ENCODE measurements at places on chromosomes 2 and 18.

- DNase-seq = peak; percentile 83
Observed at GRCh38 chr2:164840930-164841718, 499 bp downstream of the COBLL1 start.

DNA sequence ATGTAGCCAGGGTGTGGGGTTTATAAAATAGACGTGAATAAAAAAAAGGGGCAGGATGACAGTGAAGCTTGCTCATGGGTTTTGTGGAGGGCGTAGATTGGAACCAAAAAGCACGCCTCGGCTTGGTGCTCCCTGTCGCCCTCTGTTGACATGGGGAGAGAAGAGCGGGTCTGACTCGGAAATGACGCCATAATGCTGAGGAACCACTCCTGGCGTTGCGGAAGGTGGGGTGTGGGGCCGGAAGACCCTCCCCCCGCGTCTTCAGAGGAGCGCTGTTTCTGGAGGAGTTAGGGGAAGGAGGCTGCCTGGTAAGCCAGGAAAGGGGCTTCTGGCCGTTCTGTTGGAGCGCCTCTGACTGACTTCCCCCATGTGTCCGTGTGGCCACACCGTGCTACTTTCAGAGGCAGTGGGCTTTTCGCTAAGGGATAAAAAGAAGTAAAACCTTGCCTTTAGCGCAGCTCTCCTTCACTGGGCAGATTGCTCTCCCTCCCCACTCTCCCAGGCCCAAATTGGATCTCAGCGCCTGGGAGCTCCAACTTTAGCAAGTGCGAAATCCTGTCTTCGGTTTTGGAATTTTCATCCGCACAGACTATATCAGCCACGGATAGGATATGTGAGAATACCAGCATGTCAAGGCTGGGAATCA, 42.8 kb downstream of the PLEKHA3 start:
- peak; percentile 83 for DNase-seq

GRCh38 chr18:51568151-51568550, 370.7 kb upstream of the MEX3C start:
- no peak for DNase-seq

DNA sequence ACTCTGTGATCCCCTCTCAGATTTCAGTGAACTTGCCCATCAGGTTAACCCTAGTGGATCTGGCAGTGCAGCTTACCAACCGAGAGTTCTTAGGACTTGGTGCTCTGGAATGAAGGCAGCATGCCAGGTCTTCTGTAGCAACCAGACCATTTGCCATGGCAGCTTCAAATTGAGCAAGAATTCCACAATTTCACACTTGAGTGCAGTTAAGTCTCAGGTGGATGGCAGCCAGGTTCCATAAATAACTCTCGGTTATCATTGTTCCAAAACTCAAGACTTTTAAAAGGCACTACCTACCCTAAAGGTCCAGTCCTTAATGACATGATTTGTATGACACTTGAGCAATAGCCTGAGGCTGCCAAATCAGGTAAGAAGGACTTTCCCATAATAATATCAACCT, 48.1 kb downstream of the GALNT3 start:
- DNase-seq = no peak

- no peak for DNase-seq
Observed at GRCh38 chr18:23614891-23615290, 28.6 kb upstream of the NPC1 start.

DNA sequence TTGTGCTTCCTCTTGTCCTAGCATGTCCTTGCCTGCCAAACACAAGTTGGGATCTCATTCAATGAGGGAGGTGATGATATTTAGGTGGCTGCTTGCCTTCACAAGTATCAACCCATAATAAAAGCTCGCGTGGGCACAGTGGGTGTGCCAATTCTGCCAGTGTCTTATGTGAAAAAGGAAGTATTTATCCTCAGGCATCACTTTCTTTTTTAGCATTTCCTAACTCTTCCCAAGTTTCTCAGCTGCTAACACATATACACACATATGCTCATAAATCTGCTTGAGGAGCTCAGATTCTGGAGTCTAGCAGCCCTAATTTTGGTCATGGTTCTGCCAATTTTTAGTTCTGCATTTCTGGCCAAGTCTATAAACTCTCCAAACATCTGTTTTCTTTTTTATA, 319.5 kb upstream of the HNMT start:
- DNase-seq = no peak

DNA sequence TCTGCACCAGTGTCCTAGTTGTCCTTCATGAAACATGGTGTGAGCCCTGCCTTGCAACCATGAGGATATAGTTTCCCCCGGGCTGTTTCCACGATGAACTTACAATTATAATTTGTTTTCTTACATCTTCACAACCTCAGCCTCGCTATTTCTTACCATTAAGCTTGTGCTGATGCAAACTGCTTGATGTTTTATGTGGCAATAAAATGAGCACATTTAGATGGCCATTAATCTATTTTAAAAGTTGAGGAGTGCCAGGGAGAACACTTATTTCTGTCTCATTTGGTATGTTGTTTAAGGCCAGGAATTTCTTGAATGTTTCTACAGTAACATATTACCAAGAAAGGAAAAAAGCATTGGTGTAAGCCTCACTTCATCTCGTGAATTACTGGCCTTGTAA, 214.5 kb upstream of the SLC8A1 start:
- no peak for DNase-seq

GRCh38 chr18:1995041-1995612, 576.2 kb downstream of the METTL4 start:
- no peak for DNase-seq

DNA sequence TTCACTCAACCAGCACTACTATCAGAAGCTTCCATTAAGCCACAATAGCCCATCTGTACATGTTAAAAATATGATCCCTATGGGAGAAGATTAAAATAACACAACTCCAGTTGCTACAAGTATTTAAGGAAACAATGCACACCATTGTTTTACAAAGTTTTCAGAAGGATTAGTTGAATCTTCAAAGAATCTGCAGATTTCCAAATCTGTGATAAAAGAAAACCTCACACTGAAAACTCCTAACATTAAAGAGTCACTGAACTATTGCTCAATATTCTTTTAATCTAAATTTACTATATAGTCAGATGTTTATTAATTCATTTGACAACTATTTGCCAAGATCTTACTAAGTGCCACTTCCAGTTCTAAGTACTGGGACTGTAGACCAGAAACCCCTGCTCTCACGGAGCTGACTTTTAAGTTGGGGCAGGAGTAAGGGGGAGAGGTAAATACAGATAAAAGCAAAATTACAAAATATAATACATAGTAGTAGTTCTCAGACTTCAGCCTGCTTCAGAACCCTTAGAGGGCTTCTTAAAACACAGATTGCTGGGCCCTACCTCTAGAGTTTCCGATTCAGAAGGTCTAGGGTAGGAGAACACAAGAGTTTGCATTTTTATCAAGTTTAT, 94.4 kb downstream of the STK39 start:
- no peak for DNase-seq

DNA sequence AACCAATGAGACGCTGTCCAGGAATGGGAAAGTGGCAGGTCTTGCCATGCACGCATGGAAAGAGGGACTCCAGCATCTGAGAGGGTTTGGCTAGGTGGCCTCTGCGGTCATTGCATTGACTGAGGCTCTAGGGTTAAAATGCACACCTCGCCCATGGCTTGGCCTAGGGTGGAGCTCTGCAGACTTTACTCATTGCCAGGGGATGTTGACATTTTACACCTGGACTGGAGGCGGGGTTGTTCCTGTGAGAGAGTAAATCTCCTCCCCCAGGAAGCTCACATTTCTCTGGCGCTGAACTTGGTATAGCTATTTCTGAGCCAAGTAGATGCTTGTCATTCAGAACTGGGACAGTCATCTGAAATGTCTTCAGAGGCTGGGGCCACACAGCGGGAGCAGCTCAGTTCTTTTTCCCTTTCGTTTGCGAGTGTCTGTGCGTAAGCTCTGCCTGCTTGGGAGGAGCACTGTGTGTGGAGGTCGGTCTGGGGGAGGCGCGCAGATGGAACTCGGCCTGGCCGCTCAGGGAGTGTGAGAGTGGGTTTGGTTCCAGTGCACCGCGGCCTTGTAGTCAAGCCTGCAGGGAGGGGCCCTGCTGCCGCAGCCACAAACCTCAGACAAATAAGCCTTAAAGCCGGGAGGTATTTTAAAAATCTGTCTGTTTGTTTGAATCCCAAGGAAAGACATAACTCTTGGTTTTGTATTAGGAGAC, 76.5 kb downstream of the LPIN1 start:
- no peak for DNase-seq

- DNase-seq = no peak
Observed at GRCh38 chr2:227007148-227007547, 156.9 kb downstream of the COL4A4 start.
